ENCODE measurements at places on chromosomes 7 and 10.
A peak's percentile ranks its signal among the peaks of the same experiment; 100 is the strongest.

DNA sequence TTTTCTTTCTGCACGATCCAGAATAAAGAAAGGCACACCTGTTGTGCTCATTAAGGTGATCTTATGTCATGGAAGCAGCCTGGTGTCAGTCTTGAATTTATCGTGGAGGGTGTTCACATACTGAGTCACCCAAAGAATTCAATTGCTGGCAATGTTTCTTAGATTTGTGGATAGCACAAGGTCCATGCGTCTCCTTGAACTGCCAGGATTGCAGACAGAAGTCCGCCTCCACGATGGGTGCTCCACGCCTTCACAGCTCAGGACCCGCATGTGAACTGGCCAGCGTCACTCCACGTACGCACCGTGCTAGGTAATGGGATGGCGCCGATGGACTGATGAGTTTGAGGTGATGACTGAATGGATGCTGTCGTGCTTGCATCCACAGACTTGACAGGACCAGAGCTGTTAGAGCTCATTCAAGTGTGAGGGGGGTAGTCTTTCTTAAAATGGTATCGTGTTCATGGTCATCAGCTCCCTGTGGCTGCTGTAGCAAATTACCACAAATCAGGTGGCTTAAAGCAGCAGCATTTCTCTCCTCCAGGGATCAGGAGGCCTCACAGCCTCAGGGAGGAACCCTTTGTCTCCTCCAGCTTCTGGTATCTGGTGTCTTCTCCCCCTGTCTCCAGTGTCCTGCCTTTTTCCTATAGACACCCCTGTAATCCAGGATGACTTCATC lies 65.4 kb upstream of the DNAJB6 start:
- DNase-seq: no peak

GRCh38 chr10:111822661-111823060 lies 360.9 kb downstream of the GPAM start:
- no peak for DNase-seq

DNA sequence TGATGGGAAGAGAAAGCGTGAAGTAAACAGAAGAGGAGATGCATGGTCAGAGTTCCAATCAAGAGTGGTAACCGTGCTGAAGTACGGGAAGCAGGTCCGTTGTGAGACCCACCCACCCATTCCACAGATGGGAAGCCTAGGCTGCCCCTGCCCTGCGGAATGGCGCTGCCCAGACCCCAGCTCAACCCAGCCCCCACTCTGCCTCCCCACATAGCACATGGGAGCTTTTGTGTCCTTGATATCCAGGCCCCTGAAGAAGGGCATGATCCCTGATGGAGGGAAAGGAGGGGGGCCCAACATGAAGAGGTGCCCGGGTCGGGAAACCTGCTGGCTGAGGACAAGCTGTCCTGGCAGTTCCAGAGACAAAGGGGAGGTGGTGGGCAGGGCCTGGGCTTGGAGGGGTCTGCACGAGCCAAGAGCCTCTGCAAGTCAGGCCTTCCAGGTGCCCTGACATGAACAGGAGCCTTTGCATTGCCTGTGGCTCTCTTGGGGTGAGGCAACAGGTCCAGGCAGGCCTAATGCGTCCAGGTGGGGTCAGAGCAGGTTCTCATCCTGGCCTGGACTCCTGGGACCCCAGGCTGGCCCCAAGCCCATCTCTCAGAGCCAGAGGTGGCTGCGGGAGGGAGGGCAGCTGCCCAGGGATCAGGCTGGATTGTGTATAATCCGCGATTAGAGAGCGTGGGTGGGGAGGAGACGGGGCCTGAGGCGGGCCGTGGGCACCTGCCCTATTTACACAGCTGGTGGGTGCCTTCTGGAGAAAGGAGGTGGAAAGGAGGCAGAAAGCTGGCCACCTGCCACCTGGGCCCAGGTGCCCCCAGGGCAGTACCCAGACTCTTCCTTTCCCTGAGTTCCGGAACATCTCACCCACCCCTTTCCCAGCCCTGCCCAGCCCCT lies 23.5 kb downstream of the YKT6 start:
- no peak for DNase-seq

DNA sequence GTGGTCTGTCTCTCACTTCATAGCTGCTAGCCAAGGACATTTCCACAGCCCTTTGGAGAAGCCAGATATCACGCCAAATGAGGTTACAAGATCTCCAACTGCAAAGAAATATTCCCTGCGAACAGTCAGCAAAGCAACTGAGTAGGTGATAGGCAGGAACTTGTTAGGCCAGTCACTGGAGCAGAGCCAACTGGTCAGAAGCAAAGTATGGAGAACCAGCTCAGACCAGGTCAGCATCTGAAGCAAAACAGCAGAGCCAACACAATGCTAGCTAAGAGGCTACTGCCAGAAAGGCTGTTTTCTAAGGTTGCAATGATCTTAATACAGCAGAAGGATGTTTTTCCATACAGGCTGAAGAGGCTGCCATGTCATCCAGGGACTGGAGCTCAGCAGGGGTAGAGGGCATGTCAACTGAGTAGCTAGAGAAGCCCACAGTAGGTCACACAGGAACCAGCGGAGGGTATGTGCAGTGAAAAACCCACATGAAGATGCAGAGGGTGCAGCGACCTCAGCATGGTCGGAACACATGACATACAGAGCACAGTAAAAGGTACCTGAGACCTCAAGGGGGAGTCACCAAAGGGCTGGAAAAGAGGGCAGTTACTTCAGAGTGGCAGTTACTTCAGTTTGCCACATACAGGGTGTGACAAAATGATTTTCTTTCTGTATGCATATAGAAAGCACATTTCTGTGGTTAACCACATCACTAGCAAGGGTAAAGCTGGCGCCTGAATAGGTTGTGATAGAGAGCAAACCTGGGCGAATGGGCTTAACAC lies 8.9 kb downstream of the SEC31B start:
- peak; percentile 84 for DNase-seq

DNA sequence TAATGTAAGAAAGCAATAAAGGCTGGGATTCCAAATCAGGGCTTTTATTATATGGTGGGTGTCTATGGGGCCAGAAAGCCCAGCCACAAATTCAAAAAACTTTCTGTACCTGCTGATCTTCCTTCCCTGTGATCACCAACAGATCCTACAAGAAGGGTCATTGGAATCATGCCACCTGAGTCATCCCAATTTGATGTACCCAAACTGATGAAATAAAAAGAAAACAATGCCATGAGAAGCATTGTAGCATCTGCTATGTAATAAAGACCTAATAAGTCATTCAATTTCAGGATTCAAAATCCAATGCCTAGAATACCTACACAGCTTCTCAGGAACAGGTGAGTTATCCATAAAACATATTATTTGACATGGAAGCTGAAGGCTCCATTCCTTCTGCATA lies 228.8 kb downstream of the DKK1 start:
- DNase-seq: no peak

DNA sequence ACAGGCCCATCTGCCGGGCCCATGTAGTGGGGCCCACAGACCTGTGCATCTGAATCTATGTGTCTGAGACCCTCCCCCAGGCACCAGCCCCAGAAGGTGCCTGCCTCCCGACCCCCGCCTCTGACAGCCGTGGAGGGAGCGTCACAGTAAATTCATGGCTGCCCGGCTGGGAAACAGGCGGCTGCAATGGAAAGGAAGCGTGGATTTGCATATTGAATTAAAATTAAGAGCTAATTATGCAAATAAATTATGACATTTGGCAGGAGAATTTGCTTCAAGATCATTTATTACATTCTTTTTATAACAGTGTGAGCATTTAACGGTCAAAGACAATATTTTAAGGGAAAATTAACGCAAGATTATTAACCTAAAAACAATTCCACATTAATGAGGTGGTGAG lies 92.3 kb downstream of the HIF1AN start:
- no peak for DNase-seq

DNA sequence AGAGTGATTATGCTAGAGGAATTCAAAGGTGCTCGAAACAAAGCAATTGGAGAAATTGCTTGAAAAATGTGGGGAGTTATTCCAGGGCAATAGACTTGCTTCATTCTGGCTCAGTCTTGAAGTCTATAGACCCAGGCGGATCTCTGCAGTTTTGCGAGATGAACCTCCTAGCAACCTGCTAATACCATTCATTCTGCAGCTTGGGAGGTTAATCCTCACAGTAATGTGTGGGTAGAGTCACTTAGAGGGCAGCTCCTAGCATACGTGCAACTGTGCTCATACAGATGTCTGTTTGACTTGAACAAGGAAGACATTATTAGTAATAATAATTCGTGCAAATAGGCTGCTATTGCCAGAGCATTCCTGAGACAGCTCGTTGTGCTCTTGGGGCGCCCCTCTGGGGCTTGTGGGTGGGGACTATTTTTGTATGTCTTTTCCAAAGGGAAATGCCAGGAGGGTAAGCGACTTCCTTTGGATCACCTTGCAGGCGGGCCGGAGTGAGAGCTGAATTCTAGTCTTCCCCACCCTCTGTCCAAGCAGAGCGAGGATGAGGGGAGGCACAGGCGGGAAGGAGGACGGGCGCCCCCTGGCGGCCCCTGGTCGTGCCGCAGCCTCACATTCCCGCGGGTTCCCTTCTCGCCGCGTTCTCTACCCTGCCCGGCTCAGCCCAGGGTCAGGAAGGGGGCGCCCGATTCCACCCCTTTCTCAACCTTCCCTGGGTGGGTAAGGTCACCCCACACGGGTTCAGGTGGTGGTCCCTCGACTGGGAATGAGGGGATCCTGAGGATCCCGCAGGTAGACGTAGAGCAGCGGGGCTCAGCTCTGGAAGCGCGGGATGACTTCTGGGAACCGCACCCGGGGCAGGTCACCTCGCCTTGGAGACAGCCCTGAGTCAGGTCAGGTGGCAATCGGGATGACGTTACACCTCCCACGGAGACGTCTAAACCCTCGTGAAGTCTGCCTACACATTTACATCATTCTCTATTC lies 241.5 kb downstream of the PHTF2 start:
- DNase-seq: peak; percentile 54

- DNase-seq: no peak
These were observed 4.2 kb downstream of the NRBF2 start for GRCh38 chr10:63137306-63137705.

GRCh38 chr10:122376364-122376961 lies 2.0 kb downstream of the PLEKHA1 start:
- no peak for DNase-seq

DNA sequence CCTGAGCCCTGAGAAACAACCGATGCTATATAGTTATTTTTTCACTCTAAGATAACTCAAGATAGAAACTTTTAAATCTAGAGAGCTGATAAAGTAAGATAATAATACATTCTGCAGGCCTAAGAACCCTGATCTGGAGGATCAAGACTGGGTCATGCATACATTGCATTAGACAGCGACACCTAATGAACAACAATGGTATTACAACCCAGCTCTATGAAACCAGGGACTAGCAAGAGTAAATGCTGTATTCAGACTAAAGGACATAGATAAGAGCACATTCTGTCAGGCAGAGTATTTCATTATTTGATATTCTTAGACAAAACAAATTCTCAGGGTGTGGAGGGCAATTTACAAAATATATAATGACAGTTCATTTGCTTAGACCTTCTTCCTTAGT lies 148.6 kb downstream of the GRK5 start:
- DNase-seq: peak; percentile 17

DNA sequence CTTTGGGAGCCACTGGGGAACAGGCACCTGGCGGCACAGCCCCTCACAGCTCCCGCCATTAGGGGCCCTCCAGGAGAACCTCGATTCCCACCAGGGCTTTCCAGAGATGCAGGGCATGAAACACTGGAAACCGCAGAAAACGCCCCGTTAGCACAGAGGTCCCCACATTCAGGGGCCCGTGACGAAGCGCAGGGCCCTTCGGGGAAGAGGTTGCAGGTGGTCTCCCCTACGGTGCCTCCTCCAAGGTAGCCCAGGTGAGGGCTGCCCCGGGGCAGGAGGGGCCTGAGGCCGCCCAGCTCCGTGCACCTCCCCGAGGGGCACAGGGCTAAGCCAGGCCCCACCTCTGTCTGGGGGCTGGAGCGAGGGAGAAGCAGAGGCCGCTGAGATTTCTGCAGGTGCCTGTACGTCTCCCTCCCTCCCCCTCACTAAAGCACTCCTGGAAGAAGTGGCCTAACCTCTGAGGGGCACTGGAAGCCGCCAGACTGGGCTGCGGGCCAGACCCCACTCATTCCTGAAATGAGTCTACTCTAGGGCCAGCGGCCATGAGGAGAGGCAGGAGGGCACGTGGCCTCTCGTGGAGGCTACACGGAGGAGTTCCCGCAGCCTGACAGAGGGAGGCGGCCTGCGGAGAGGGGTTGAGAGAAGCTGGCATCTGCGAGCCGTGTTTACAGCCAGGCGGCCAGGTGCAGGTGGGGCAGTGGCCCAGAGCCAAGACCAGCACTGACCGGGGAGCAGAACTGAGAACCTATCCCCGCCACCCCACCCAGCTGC lies 6.9 kb downstream of the PDGFA start:
- DNase-seq: no peak

DNA sequence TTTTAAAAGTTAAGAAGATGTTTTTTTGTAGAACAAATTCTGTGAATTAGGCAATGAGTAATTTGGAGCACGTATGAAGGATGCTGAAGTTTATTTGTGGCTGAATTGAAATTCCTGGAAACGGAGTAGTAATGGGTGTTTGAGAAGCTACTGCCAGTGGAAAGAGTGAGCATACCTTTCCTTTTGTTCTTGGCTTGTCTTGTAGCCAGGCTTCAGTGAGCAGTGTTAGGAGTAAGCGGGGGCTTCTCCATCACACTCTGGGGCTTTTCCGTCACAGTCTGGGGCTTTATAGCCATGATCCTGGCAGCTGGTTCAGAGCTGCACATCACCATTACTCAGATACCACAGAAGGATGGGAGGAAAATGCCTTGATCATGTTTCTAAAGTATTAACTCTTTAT lies 32.3 kb downstream of the GARS1 start:
- DNase-seq: no peak

DNA sequence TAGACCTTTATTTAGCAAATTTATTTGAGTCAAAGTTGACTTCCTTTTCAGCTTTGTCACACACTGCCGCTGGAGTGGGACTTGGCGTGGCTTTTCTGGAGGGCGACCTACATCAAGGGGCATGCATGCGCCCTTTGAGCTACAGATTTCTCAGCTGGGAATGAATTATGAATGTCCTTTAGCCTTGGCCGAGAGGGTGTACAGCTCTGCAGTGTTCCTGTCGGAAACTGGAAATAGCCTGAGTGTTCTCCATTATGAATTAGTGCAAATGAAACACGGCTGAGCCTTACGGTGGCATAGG lies 79.7 kb downstream of the GLRX3 start:
- no peak for DNase-seq

GRCh38 chr10:113326160-113327111 lies 226.4 kb upstream of the HABP2 start:
- no peak for DNase-seq

DNA sequence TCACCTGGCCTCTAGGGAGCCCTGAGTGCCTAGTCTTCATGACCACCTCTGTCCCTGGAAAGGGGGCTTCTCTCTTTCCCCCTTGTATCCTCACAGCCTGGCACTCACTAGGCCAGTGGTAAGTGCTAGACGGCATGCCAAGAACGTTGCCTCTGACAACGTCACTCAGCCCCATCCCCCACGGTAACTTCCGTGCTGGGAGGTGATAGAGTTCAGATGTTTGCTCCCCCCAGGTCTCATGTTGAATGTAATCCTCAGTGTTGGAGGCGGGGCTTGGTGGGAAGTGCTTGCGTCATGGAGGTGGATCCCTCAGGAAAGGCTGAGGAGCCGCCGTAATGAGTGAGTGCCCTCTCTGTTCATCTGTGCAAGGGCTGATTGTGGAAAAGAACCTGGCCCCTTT lies 343.3 kb upstream of the MKI67 start:
- DNase-seq: no peak

- DNase-seq: no peak
These were observed 133.1 kb downstream of the BBS9 start for GRCh38 chr7:33262476-33262875.

- peak; percentile 32 for DNase-seq
These were observed 177.4 kb downstream of the SFMBT2 start for GRCh38 chr10:7233259-7233991.
